ENCODE measurements at places on chromosomes 6 and 20. TPM values are rescaled to one million over a fixed set of nuclear protein-coding genes. Genes with fewer than 3 reads are reported as not detected.

Gene MAS1L
- total RNA-seq = not detected

Gene ENTPD6
- total RNA-seq = 40.0 TPM

Gene DLK2
- 1.1 TPM for total RNA-seq

Gene CST4
- not detected for total RNA-seq

Gene RHAG
- total RNA-seq = not detected

Gene OR2H2
- not detected for total RNA-seq

Gene SLC17A2
- not detected for total RNA-seq

Gene CRIP3
- total RNA-seq = not detected

Gene SEL1L2
- not detected for total RNA-seq

Gene LY86
- not detected for total RNA-seq

Gene ROS1
- not detected for total RNA-seq

Gene TFAP2D
- not detected for total RNA-seq

Gene OR2B3
- total RNA-seq = not detected

Gene NFYA
- 29.5 TPM for total RNA-seq

Gene ENPP1
- total RNA-seq = 0.31 TPM

Gene MAP1LC3A
- 28.1 TPM for total RNA-seq

Gene SIRPB2
- total RNA-seq = 2.8 TPM

Gene MATN4
- total RNA-seq = 0.06 TPM

Gene F13A1
- total RNA-seq = not detected

Gene LAMA2
- total RNA-seq = 1.2 TPM

Gene BNIP5
- not detected for total RNA-seq

Gene SMIM26
- total RNA-seq = 34.0 TPM

Gene NOX3
- total RNA-seq = not detected

Gene CTCFL
- total RNA-seq = not detected

Gene KHDC1L
- not detected for total RNA-seq

Gene LHFPL5
- not detected for total RNA-seq

Gene FAM209B
- not detected for total RNA-seq

Gene WFDC6
- total RNA-seq = not detected

Gene PDE7B
- total RNA-seq = 33.6 TPM

Gene FAM110A
- total RNA-seq = 2.0 TPM

Gene SPTLC3
- 1.0 TPM for total RNA-seq

Gene C6orf163
- total RNA-seq = 1.3 TPM

Gene SLC35F1
- not detected for total RNA-seq

Gene MDFI
- total RNA-seq = 22.8 TPM

Gene BMP2
- total RNA-seq = 13.8 TPM

Gene CRISP3
- not detected for total RNA-seq

Gene HLA-DRA
- 2.9 TPM for total RNA-seq

Gene ARMC12
- total RNA-seq = 0.50 TPM

Gene PLG
- total RNA-seq = under 0.01 TPM

Gene BHLHE23
- total RNA-seq = not detected

Gene ECT2L
- total RNA-seq = not detected

Gene CTAGE9
- total RNA-seq = not detected

Data from bladder microvascular endothelial cell (primary cell).